Stimulated activated CD8-positive, alpha-beta memory T cell treated with anti-CD3 and anti-CD28 coated beads, Interleukin-7, amount 100 ng/mL, for 1 hour (primary cell): ENCODE measurements at places on chromosomes 5 and 9.

GRCh38 chr9:96085491-96086143 lies 210.1 kb downstream of the ERCC6L2 start:
- no peak for DNase-seq

DNA sequence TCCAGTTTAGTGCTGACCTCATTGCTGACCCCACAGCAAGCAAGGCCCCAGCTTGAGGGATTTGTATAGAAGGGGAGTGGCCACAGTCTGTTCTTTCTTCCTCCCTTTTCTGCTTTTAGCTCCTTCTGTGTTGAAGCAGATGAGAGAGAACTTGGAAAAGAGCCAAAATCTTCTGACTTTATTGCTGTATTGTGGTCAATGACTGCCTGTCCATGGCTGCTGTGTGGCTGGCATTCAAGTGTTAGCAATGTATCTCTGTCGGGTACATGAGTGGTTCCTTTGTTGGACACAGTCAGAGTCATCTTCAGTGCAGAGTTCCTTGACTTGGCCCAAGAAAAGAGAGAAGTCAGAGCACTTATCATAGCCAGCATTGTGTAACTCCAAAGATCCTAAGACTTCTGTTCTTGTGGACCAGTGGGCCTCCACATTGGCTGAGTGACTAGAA lies 154.1 kb downstream of the LRRC70 start:
- no peak for DNase-seq

GRCh38 chr9:36820392-36820861 lies 213.6 kb downstream of the PAX5 start:
- no peak for DNase-seq

DNA sequence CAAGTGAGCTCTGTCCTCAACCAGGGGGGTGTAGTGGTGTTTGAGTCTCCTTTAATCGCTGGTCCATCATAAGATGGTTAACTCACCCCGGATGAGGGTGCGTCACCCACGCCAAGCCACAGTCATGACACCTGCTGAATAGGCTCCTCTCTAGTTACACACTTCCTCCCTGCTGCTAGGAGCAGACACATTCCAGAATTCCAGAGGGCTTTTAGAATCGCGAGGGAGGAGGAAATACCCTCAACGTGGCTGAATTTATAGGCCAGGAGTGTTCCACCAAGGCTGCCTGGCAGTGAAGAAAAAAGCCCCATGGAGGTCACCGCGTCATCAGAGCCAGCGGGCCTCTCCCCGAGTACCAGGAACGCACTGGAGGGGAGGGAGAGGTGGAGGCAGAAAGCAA lies 5.1 kb downstream of the GLRX start:
- no peak for DNase-seq

- DNase-seq: no peak
Observed at GRCh38 chr5:58056546-58056945, 403.3 kb downstream of the PLK2 start.

- DNase-seq: no peak
Observed at GRCh38 chr5:147576646-147577535, 67.0 kb upstream of the DPYSL3 start.

GRCh38 chr9:75871624-75872023 lies 18.8 kb upstream of the PCSK5 start:
- no peak for DNase-seq

- DNase-seq: no peak
Observed at GRCh38 chr5:34061993-34062392, 19.0 kb upstream of the C1QTNF3 start.

- no peak for DNase-seq
Observed at GRCh38 chr5:1122511-1123294, 10.8 kb upstream of the SLC12A7 start.

DNA sequence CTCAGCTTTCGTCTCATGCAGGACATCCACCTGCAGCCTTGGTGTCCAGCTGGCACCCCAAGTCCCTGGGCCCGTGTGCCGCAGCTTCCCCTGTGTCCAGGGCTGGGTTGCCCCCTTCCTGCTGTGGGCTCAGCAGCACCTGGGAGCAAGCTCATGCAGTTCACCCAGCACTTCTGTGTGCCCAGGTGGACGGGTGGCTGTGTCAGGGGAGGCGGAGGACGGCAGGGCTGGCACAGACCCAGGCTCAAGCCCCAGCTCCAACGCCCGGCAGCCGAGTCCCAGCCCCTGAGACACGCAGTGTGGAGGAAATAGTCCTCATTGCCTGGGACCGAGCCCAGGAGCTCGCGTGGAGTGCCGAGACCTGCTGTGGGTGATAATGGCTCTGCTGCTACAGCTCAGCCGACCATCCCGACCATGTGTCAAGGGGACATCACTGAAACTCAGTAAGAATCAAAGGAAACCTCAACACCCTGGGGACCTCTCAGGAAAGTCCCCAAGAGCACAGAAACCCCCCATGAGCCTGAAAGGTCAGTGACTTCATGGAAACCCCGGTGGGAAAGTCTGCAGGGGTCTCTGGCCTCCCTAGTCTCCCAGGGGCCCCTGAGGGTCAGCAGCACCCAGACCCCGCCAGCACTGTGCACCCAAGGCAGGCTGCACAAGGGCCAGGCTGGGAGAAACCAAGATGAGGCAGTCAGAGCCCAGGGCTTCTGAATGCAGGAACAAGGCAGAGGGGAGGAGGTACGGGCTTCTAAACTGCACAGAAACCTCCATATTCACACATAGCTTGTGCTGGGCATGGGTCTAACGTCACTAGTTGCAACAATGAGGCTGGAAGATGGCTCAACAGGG lies 38.8 kb downstream of the LPCAT1 start:
- DNase-seq: no peak

GRCh38 chr9:110015759-110016158 lies 192.2 kb downstream of the C9orf152 start:
- no peak for DNase-seq

DNA sequence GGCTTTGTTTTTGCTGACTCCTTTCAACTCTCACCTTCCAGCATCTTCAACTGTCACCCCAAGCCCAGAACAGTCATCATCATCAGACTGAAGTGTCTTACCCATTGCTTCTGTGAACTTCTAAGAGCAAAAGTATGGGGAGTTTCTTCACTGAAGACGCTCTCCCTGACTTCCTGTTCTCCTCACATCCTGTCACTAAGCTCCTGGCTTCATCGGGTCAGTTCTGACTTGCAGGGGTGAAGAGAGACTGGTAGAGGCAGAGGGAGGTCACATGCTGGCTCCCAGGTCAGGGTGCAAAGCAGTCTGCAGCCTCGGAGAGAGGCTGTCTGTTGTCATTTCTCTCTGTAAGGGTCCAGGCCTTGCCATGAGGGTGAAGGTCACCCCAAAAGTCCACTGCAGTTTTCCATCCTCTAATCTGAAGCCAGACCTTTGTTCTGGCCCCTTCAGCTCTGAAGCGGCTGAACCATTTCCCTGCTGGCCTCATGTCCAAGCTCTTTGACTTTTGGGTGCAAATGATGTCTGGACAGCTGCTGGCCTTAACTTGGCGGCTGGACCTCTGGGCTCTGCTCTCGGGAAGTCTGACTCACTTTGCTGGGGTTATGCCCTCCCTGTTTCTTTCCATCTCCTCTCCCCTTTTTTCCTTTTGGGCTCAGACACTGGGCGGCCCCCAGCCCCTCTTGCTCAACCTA lies 305.0 kb downstream of the RAB3C start:
- no peak for DNase-seq

GRCh38 chr5:6568383-6568782 lies 64.5 kb downstream of the NSUN2 start:
- DNase-seq: no peak

- DNase-seq: no peak
Observed at GRCh38 chr5:135437796-135438560, 9.2 kb downstream of the DCANP1 start.

DNA sequence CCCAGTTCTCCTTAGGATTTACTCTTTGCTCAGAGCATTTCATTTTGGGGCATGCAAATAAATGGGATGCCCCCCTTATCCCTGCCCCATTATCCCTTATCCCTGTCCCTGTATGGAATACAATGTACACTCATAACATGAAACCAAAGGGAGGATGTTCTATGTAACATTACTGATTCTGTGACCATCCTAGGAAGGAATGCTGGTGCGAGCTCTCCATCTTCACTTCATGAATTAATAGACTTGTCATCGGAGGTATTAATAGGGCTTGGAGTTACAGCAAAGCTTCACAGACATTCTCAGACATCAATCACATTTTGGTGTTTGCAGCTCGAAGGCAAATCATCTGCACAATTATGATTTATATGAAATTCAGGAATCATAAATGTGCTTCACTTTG lies 20.4 kb upstream of the PIK3R1 start:
- no peak for DNase-seq

GRCh38 chr9:72453797-72454196 lies 67.6 kb upstream of the TMC1 start:
- no peak for DNase-seq

DNA sequence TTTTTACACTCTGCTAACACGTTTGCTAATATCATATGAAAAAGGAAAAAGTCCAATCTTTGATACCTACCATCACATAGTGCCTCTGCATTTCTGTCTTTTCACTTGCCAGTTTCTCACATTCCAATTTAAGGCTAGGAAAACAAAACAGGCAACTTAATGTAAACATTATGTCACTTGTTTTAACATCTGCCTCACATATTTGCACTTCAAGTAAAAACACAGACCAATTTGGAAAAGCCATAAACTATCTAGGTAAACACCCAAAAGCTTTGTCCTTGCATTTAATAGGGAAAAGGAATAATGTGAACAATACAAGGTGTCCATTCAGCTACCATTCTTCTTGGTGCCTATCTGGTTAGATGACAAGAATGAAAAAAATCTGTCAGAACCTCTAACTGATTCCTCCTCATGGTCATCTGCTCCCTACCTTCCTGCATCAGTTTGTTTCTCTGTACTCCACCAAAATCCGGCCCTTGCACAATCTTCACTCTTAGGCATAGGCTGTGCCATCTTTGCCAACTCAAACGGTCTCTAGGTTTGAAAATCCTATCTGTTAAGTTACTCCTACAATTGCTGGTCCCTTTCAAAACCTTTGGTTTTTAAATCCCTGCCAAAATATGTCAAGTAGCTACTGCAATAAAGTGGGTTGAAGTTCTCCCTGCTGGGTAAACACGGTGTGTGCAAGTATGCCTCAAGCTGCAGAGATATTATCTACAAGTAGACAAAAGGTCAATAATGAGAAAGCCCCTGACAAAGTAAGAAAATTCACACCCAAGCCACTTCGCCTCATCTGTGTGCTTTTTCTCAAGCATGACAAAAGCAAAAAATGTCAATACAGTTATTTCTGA lies 3.4 kb downstream of the TLE1 start:
- DNase-seq: no peak

DNA sequence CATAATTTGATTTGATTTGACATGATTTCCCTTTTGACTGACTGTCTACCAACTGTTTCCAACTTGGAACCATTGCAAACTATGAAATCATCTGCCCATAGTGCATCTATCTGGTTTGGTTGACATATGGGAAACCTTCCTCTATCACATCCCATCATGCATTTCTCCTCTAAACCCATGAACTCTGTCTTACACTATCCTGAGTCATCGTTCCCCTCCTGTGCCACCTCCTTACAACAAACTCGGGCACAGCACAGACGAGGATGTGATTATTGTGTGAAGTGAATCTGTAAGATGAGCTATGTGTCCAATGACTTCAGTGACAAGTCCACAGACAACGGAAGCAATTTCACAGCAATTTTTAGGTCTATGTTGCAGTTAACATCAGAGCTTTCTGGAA lies 126.1 kb downstream of the NPR3 start:
- no peak for DNase-seq

DNA sequence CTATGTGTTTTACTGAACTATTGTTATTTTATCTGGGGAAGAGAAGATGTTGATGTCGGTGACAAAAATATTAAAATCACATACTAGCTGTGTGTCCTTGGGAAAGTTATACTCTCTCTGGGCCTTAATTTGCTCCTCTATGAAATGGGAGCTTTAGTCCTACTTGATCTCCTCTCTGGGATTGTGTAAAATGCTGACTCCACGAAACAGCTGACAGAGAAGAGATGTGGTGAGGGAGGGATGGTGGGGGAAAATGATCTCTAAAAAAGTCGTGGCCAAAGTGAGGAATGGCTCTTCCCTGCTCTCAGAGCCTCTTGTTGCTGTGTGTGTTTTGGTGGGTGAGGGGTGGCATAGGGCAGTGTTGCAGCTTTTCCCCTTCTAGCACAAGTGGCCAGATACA lies 173.7 kb downstream of the MELK start:
- no peak for DNase-seq

- no peak for DNase-seq
Observed at GRCh38 chr5:147460380-147460779, 49.5 kb downstream of the DPYSL3 start.

- DNase-seq: no peak
Observed at GRCh38 chr9:107705521-107705920, 216.0 kb upstream of the KLF4 start.

GRCh38 chr5:132184588-132184987 lies 43.1 kb downstream of the P4HA2 start:
- DNase-seq: no peak

DNA sequence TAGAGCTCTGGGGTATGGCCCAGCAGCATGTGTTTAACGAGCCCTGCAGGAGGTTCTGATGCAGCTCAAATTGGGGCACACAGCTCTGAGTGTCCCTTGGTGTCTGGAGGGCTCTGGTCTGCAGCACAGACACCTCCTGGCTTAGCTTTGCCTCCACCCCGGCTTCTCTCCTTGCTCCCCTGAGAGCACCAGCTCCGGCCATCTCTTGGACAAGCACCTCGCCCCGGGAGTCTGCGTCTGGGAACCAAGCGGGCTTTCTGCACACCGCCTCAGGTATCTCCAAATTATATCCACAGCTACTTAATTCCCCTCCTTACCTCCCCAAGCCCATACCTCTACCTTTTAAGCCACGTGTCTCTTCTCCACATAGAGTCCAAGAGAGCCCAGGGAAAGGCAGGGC lies 83.7 kb upstream of the IRX4 start:
- no peak for DNase-seq

DNA sequence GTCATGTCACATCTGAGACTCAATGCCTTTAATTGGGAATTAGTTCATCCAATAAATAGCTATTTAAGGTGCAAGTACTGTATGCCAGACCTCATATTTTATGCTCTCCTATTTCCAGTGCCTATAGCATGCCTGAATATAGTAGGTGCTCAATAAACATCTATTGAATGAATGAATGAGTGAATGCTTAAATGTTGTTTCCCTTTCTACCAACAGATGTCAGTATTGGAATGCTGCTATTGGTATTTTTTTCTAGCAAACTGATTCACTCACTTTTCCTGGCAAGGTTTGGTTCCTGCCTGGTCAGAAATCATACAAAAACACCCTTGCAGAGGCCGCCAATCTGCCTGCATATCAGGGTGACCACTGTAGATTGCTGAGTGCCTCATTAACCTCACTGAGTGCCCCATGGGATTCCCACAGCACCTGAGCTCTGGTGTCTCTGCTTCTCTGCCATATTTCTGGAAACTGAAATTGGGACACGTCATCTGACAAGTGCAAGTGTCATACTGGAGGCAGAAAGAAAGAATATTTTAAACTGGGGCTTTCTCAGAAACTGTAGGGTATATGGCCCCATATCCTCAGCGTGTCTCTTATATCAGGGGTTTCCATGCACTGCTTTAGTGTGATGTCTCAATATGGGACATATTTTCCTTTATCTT lies 359.7 kb downstream of the TRIM32 start:
- no peak for DNase-seq
